ENCODE measurements at places on chromosomes 5 and 9.

- no peak for DNase-seq
These were observed 7.6 kb upstream of the UHRF2 start for GRCh38 chr9:6405371-6405770.

- DNase-seq = no peak
These were observed 59.5 kb upstream of the TMEM215 start for GRCh38 chr9:32723789-32724325.

- peak; percentile 19 for DNase-seq
These were observed 98.9 kb upstream of the CPEB4 start for GRCh38 chr5:173789031-173789920.

DNA sequence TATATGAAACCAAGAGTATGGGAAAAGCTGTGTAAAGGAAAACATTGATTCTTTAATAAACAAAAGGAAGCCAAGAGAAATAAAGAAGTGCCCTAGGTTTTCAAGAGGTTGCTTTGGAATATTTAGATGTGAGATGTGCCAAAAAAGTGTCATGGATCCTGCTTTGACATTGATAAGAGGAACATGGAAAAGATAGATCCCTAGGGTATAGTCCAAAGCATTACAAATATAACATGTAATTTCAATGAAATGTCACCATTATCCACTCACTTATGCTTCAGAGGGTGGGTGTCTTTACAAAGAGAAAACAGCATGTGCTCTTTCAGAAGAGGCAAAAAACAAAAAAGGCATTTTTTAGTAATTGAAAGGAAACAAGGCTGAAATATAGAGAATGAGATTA, 1196.7 kb downstream of the EFNA5 start:
- DNase-seq = no peak

GRCh38 chr9:1469996-1470395, 419.8 kb downstream of the DMRT2 start:
- no peak for DNase-seq

DNA sequence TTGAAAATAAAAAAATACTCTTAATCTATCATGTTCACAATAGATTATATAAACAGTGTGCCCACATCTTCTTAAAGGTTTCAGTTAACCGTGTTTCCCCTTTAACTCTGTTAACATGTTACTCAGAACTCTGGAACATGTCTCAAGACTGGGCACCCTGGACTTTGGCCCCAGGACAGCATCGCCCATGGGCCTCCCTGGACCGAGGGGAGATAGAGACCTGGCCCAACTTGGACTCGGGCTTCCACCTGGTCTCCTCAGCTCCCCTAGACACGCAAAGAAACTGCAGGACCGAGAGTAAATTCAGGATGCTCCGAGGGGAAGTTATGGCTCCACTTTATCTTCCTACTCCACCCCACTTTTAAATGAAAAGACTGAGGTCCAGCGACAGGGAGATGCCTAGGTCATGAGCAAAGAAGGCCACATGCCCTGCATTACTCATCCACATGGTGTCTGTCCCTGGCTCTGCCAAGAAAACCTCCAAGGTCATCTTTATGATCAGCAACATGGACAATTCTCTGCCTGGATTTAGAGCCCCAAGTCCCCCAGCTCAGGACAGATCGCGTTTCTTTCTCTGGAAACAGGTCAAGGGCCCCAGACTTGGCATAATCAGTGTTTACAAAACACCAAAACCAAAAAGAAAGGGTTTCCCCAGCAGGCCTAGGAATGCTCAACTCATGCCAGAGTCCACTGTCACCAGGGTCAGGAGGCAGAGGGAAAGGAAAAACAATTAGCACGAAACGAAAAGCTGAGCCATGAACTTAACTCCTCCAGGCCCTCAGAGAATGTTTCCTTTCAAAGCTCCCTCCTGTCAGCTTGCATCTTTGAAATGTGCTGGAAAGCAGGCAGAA, 17.4 kb downstream of the GPX3 start:
- no peak for DNase-seq

GRCh38 chr5:154479160-154479943, 1.3 kb upstream of the HAND1 start:
- no peak for DNase-seq

DNA sequence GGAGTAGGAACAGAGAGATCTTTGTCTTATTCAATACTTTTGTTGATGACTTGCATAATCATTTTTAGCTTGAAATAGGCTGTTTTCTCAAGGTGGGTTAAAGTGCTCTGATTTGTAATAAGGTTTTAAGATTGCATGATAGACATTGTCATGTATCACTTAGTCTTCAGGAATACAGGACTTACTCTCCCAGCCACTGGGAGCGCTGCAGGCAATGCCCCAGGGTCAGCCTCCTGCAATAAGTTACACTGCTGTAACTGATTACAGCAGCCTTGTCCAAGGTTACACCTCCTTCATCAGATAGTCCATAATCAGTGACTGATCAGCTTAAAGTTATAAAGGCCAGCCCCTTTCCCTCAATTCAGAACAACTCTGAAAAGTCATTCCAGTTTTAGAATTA, 218.6 kb downstream of the ESM1 start:
- no peak for DNase-seq

DNA sequence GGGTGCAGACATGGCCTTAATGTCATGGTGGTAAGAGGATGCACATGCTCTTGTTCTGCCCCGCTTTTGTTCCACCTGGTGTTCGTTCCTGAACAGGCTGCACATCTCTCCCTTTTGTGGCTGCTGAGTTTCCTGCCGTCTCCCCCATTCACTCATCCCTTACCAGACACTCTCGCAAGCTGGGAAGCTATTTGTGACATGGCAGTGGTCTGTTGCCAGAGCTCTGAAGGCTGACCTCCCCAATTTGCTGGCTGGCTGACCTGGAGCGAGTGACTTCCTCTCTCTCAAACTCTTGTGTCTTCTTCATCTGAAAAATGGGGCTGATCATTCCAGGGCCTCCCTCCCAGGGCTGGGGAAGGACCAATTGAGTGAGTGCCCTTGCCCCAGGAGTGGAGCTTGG, 35.9 kb downstream of the HRH2 start:
- DNase-seq = no peak

DNA sequence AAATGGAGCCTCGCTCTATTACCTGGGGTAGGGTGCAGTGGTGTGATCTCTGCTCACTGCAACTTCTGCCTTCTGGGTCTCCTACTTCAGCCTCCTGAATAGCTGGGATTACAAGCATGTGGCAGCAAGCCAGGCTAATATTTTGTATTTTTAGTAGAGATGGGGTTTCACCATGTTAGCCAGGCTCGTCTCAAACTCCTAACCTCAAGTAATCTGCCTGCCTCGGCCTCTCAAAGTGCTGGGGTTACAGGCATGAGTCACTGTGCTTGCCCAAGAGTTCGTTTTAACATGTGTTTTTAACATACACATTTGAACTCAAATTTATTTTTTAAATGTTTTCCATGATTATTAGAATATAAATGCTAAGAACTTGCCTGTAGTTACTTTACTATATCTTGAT, 34.2 kb downstream of the MARCHF6 start:
- no peak for DNase-seq

- no peak for DNase-seq
These were observed 135.1 kb downstream of the DAB2IP start for GRCh38 chr9:121786543-121786948.

GRCh38 chr9:129458155-129458661, 162.7 kb downstream of the C9orf50 start:
- DNase-seq = peak; percentile 40

- DNase-seq = no peak
These were observed 61.3 kb downstream of the TTLL11 start for GRCh38 chr9:122031776-122032175.

GRCh38 chr5:93402451-93402850, 178.6 kb downstream of the NR2F1-AS1 start:
- no peak for DNase-seq

DNA sequence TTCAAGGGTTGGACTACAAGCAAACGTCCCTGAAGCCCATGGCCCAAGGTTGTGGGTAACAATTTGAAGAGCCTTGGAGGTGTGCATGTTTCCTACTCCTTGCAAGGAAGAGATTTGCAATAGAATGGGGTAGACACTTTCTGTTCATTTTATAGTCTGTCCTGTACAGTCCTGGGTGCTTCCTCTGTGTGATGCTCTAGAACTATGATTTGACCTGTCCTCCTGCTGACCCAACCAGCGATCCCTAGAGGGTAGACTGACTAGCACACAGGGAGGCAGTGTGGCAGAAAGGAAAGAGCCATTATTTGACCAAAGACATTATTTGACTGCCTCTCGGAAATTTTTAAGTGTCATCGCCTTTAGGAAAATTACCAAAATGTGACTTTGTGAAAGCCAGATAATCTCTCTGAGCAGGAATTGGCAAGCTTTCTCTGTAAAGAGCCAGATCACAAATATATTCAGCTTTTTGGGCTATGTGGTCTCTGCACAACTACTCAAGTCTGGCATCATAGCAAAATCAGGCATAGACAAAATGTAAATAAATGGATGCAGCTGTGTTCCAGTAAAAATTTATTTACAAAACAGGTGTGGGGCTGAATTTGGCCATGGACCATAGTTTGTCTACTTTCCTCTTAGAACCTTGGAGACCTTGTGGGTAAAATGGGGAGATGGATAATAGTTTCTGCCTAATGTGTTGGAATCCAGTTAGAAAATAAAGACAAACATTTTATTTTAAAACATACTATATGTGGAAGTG, 106.8 kb downstream of the DMRT2 start:
- DNase-seq = no peak

GRCh38 chr5:175671013-175671412, 13.1 kb downstream of the HRH2 start:
- no peak for DNase-seq

DNA sequence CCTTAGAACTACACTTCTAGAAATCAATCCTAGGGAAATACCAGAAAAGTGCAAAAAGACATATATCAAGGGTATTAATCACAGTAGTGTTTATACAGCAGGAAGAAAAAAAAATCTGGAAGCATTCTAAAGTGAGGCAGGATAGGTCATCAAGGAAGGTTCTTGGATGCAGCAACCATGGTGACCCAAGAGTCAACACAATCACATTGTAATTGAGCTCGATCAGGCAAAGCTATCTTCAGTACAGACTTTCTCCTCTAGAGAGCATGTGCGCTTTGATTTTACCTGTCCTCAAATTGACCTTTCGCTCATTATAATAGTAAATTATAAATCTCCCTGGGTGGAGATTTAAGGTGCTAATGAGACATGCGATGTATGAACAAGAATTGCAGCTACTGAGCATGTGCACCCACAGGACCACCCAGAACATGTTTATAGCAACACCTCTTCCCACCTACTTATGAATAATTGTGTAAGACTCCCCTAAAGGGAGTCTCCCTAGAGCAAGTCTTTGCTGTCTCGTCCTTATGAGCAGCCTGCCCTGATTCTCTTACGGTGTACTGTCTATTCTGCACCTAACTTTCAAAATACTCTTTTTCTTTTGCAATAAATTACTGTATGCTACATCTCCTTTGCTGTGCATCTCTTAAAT, 297.7 kb downstream of the ATPSCKMT start:
- no peak for DNase-seq

DNA sequence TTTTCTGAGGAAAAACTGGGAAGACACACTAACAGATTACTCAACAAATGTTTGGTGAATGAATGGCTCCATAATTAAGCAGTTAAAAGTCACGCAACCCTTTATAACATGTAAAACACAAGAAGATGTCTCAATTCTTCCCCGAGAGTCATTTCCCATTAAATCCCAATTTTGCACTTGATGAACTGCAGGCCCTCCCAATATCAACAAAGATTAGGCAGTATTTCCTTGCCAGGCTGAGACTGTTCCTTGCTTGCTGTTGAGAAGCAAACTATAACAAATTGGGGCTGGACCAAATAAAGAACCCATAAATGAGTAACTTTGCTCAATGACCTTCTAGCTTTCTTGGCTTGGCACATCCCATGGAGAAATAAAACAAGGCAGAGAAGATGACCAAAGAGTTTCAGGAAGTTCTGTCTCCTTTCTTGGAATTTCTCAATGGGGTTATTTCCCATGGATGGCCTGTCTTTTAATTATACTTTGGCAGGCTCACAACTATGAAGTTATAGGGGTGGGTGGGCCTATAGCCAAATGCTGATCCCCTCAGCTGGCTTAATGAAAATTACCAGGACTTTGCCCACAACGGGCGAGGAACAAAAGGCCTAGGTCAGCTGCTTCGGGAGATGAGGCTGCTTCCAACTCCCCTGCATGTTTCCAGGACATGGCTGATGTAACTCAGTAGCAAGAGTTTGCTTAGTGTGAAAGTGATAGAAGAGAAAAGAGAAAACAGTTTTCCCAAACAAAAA, 243.1 kb upstream of the RFX3 start:
- no peak for DNase-seq

GRCh38 chr5:169083394-169084018, 217.4 kb downstream of the SLIT3 start:
- DNase-seq = no peak

DNA sequence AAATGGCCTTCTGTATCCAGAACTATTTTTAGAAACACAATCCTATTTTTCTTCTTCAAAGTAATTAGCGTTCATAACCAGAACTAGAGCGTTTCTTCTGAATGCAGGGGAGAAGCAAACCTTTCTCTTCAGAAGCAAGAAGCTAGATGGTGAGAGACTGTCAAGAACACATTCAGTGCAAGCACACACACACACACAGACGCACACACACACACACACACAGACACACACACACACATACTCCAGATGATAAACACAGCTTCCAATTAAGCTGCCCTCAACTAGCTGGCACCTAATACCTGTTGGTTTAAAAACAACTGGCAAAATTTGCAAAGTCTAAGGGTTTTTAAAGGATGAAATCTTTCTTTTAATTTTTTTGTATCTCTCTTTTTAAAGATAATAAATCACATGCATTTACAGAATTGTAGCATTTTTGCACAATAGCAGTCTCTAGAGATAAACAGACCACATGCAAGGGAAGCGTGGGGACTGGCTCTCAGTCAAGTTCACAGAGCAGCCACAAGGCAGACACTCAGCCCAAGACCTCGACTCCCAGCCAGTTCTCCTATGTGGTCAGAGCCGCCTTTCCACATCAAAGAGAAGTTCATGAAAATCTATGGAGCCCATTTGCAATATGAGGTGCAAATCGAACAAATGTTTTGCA, 138.5 kb downstream of the TTLL11 start:
- no peak for DNase-seq

DNA sequence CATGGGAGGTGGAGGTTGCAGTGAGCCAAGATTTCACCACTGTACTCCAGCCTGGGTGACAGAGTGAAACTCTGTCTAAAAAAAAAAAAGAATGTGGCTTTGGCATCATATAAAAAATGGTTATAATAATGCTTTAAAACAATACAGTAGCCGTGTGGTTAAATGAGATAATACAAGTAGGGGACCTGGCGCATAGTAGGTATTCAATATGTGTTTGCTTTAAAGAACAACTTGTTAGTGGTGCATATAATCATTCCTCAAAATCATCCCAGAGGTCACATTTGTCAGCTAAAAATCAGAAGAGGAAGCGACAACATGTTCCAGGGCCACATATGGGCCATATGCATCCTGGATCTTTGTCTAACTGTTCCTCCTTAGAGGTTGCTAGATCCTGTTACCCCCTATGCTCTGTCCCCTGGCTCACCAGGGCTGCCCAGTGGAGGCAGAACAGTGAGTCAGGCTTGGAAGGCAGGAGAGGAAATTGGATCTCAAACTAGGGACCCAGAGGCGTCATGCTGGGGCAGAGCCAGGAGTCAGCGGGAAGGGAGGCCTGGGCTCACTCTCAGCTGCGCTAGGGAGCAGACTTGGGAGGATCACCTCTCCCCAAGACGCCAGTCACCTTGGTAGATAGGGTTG, 27.7 kb downstream of the LHX6 start:
- no peak for DNase-seq

Measured in stimulated activated CD4-positive, alpha-beta T cell treated with anti-CD3 and anti-CD28 coated beads, Interleukin-2, amount 100 ng/mL, for 24 hours (primary cell).